Breast epithelium (tissue), 4 donors: ENCODE measurements at places on chromosomes 7 and 10. TPM values are rescaled to one million over a fixed set of nuclear protein-coding genes. Genes with fewer than 3 reads are reported as not detected.

The ANKRD1 gene
- 0.32 TPM for total RNA-seq

The TMEM60 gene
- 17.9 TPM for total RNA-seq

GRCh38 chr10:76309741-76310587 is 878.5 kb downstream of the LRMDA start:
- DNase-seq = no peak

The TRPV5 gene
- 0.15 TPM for total RNA-seq

GRCh38 chr7:85890244-85890811 is 703.5 kb upstream of the SEMA3D start:
- DNase-seq = no peak

DNA sequence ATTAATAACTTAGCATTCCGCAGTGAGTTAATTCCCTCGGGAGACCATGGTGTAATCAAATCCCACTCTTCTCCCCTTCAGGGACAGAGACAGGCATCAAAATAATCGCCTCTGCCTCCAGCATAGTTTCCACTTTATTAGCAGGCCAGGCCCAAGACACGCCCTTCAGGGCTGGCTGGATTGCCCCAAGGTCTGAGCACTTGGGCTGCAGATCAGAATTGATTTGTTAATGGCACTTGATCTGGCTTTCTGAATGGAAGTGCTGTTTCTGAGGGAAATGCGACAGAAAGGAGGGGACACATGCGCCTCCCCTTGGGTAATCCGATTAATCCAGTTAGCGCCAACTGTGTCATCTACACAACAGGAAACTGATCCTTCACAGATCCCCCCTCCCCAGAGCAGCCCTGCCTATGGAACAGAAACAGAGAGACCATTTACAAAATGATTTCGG is 15.6 kb downstream of the CHAT start:
- DNase-seq = peak; percentile 14

GRCh38 chr10:29132551-29133111 is 156.2 kb upstream of the LYZL1 start:
- no peak for DNase-seq

The ZFAND4 gene
- total RNA-seq = 15.2 TPM

DNA sequence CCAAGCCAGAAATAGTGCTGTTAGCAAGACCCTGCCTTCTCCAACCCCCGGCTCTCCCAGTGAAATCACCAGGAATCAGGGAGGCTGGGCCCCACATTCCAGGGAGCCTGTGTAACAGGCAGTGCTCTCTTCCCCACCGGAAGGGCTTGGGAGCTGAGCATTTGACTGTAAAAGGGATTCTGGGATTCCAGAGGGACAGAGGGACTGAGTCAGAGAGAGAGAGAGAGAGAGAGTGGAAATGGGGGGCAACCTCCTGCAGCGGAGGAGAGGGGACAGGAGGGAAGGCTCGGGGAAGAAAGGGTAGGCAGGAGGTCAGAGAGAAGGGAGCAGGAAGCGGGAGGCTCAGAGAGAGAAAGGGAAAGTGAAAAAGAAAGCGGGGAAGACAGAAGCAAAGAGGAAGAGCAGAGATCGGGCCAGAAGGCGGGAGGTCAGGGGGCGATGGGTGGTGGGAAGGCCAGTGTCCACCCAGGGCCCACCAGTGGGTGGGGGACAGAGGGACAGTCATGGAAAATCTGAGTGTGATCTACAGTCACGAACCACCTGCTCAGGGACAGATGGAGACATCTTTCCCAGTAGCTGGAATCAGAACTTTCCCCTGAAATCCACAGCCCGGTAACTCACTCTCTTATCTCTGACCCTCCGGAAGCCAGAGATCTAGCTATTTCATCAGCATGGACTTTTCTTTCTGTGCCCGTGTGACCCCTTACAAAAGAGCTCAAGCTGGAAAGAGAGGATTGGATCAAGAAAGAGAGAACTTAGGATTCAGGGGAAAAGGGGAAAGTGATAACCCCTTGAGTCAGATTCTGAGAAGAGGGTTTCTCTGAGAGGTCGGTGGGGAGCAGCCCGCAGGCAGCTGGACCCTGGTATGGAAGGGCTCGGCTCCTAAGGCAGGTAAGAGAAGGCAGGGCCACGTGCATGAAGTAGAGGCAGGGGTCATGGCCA is 4.6 kb upstream of the SERPINE1 start:
- DNase-seq = peak; percentile 42

DNA sequence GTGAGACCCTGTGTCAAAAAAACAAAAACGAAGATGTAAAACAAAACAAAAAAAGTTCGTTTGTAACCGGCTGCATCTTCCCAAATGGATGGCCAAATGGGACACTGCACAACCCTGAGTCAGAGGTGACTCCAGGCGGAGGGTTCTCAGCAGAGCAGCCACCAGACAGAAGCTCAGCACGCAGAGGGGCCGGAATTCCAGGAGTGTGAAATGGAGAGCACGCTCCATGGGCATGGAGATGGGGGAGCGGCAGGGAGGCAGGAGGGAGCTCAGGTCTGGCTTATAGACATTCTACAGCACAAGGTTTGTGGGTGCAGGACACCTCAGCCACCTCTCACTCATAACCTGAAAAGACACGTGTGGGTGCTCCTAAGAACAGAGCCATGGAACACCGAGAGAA is 227.0 kb downstream of the MAD1L1 start:
- no peak for DNase-seq
